ENCODE measurements at places on chromosomes 11 and 22.

- DNase-seq = no peak
Observed at GRCh38 chr22:48199667-48200066, 1437.2 kb downstream of the TBC1D22A start.

DNA sequence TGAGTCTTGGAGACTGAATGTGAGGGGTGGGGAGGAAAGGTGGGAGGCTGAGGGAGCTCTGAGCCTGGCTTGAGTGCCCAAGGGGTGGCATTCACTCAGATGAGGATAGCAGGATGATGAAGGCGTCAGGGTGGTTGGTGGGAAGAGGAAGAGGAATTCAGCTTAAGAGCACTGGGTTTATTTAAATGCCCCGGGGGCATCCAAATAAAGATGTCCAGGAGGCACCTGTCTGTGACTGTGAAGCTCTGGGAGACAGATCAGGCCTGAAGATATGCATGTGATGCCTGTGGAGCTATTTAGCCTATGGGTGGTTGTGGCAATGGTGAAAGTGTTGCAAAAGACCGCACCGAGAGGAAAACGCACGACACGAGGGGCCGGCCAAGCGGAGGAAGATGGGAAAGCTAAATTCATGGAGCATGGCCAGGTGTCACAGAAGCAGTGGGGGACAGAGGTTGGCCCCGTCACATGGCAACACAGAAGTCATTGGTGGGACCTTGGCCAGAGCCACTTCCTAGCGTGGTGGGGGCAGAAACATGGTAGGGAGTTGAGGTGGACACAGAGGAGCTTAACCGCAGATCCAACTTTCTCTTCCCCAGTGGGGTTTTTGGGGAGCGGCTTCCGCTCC lies 15.5 kb downstream of the SLC37A2 start:
- no peak for DNase-seq

DNA sequence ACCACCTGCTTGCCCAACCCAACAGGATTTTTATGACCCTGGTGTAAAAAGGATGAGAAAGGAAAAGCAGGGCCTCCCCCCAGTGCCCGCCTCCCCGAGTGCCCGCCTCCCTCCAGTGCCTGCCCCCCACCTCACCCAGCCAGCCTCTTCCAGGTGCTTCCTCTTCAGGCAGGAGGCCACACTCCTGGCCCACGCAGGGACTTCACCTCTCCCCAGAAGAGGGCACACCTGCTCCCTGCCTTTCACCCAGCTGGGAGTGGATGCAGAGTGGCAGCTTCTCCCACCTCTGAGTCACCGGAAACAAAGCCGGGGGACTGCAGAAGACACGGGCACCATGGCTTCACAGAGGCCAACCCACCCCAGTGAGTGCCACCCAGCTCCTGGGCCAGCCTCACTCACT lies 16.1 kb downstream of the CPT1A start:
- peak; percentile 51 for DNase-seq

GRCh38 chr11:97722065-97722464 lies 1298.7 kb upstream of the CNTN5 start:
- no peak for DNase-seq

GRCh38 chr11:120390585-120390922 lies 54.3 kb downstream of the ARHGEF12 start:
- no peak for DNase-seq

DNA sequence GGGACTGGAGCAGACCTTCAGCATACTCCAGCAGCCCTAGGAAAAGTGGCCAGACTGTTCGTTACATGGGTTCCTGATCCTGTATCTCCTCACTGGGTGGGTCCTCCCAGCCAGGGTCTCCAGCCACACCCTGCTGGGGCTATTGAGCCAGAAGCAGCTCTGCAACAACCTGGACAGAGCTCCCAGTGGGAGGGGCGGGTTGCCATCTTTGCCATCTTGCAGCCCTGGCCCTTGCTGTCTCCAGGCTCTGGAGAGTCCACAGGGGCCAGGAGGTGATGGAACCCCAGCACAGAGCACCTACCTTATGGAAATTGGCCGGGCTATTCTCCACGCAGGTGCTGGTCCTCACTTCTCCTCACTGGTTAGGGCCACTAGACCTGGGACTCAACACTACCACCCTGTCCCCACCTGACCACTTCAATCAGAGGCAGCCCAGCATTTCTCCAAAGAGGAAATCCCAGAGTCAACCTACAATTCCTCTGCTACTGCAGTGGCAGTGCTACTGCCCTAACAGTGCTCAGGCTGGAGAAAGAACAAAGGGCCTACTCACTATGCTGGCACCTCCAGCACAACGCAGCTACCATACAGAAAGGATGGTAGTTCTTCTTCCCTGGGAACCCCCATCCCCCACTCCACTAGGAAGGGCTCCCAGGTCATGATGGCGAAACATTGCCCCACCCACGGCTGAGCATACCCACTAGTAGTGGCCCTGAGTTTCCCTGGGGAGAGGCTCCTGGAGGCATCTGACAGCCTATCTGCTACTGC lies 290.2 kb upstream of the NCAM1 start:
- no peak for DNase-seq

DNA sequence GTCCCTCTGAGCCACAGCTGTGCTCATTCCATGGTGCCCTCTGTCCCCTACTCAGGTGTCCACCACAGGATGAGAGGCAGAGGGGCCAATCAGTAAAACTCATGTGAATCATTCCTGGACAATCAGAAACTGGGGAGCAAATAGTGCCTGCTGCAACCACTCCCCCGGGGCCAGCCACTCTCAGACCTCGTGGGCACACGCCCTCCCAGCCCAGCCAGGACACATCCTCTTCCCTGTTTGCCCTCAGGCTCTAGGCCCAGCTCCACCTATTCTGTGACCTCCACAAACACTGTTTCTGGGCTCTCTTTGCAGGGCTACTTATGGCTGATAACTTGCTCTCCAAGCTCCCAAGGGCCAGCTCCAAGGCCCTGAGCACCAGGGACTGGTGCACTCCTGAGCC lies 14.0 kb upstream of the KCTD14 start:
- DNase-seq = no peak

GRCh38 chr11:73537969-73538368 lies 59.9 kb downstream of the FAM168A start:
- DNase-seq = no peak

DNA sequence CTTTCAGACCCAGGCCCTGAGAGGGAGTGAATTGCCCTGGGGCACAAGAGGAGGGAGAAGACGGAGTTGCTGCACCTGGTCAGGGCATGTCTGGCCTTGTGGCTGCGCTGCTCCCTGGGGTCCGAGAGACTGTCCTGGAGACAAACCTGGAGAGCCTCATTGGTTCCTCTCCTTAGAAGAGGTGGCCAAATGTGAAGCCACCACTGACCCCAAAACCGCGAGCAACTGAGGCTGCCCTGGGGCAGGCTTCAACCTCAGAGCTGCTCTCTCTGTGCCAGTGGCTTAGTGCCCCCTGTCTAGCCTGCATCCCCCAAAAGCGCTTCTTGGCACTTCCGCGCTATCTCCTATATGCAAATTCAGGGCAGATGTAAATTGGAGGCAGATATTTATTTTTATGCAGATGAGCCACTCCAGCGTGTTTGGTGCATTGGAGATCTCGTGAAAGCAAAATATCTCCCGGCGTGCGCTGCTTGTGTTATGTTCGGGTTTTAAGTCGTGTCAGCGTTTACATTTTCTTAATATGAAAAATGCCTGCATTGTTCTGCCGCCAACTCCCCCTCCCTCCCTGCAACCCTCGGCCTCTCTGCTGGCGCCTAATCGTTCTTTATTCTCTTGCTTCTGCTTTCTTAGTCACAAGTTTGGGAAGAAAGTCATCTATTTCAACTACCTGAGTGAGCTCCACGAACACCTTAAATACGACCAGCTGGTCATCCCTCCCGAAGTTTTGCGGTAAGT lies 69.5 kb downstream of the ARHGAP8 start:
- DNase-seq = no peak

DNA sequence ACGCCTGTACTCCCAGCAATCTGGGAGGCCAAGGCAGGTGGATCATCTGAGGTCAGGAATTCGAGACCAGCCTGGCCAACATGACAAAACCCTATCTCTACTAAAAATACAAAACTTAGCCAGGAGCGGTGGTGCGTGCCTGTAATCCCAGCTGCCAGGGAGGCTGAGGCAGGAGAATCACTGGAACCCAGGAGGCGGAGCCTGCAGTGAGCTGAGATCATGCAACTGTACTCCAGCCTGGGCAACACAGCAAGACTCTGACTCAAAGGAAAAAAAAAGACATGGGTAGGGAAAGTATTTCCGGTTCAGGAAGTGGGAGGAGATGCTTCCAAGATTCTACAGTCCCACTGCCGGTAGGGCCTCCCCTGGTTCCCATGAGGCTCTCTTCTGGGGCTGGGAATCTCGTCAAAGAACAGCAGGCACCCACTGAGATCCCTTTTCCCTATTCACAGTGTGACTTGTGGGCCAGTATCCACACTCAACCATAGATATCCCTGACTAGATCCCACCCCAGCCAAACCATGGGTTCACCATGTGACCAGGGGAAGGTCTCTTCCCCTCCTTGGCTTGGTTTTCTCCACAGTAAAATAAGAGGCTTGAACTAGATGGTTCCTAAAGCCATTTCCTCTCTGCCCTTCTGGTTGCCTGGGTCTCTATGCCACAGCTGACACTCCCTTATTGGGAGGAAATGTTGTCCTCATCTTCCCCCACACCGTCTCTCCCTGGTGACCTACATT lies 443.3 kb downstream of the BUD13 start:
- DNase-seq = no peak

- DNase-seq = no peak
Observed at GRCh38 chr11:122647736-122648275, 7.7 kb upstream of the UBASH3B start.

DNA sequence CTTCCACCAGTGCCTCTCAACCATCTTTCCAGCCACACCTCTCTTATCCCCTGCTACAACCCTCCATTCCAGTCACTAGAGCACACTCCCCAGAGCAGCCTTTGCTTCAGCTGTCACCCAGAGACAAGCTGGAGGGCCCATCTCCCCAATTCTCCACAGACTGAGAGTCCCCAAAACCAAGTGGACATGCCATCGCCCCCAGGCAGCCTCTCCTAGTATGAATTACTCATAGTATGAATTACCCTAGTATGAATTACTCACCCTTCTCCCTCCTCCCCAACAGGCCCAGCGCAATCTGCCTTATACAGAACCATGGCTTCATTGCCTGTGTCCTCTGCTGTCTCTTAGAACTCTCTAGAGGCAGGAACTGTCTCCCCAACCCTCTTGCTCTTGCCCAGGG lies 24.8 kb downstream of the MYH9 start:
- no peak for DNase-seq

- no peak for DNase-seq
Observed at GRCh38 chr11:57330029-57330428, 5.3 kb upstream of the TNKS1BP1 start.

- DNase-seq = no peak
Observed at GRCh38 chr11:103112364-103112763, 3.1 kb downstream of the DYNC2H1 start.

GRCh38 chr22:38327396-38327795 lies 10.2 kb upstream of the CSNK1E start:
- no peak for DNase-seq

GRCh38 chr11:132734217-132734616 lies 798.1 kb downstream of the OPCML start:
- no peak for DNase-seq

DNA sequence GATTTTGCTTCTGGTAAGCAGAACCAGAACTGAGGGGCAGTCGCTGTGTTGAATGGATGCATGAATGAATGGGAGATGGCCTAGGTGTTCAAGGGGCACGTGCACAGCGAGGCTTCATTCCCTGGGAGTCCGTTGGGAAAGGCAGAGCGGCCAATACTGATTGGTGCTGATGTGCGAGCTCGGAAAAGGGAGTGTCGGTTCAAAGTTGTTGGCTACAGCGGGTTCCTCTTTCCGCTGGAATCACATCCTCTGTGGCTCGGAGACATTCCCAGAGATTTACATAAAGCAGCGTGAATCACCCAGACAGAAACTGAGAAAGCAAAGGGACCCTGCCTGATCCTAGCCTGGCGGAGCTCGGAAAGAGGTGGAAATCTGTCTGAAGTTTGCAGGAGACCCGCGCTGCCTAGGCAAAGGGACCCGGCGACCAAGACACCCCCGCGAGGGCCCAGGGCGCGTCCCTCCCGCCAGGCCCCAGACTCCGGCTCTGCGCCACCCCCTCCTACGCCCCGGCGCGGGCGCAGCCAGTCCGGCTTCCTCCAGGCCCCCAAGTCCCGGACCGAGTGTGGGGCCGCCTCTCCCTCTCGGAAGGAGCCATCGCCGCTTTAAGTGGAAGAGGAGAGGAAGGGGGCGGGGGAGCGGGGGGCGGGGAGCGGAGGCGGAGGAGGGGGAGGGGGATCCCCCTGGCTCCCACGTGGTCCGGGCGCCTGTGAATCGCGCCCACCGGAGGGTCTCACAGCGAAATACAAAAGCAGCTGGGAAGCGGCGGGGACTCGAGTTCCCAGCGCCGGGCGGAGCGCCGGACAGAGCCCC lies at the start of gene FJX1:
FJX1 (plus strand) TSS at position 774 of the 810 bp plus-strand sequence. CDS start 177 bp downstream, outside the sequence.
- DNase-seq = no peak

GRCh38 chr11:111091321-111091938 lies 154.1 kb upstream of the POU2AF2 start:
- DNase-seq = no peak

DNA sequence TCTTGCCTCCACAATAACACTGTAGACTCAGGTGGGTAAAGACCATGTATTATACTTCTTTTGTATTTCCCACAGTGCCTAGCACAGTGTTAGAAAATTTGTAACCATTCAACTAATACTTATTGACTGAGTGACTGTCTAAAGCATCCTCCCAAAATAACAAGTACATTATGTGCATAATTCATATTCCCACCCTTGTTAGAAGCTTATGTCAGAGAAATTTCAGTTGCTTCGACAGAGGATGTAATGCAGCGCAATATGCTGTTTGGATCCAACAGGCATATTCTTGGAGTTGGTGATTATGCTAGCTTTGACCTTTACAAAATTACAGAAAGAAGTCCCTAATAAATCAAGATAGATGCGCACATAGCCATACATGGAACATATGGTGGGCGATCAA lies 53.0 kb downstream of the AMBRA1 start:
- no peak for DNase-seq

GRCh38 chr11:75262436-75262835 lies 21.9 kb downstream of the TPBGL start:
- DNase-seq = no peak

DNA sequence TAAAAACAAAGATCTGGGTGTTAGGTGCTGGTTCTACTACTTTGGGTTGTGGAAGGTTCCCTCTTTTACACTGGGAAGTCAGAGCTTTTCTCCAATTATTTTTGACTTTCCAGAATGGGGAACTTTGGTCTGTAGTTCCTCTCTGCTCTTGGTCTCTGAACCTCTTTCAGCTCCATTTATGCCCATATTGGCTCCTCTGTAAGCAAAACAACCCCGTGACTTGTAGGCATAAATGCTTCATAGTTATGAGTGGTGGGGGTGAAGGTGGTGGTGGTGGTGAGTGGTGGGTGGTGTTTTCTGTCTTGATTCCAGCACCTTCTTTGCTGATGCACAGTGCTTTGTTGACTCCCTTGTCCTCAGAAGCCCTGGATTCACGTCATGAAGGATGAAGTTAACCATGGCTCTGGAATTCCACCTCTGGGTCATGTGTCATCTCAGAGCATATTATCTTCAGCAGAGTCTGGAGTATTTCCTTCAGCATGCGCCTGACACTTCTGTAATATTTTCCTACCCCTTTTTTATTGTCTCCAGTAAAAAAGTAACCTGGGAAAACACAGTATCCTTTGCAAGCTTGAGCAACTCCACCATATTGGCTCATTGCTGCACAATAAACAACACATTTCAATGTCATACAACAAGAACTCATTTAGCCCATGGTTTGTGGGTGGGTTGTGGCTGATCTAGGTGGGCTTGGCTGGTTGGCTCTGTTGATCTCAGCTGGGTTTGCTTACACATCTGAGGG lies 24.1 kb upstream of the GRK3 start:
- no peak for DNase-seq
